ENCODE measurements at places on chromosomes 6 and 20. TPM values are rescaled to one million over a fixed set of nuclear protein-coding genes. Genes with fewer than 3 reads are reported as not detected.

SLA2 gene
- total RNA-seq = 0.30 TPM

UBE2J1 gene
- 16.0 TPM for total RNA-seq

SLC35D3 gene
- not detected for total RNA-seq

TPX2 gene
- 2.0 TPM for total RNA-seq

ADAM33 gene
- 0.48 TPM for total RNA-seq

PEX6 gene
- total RNA-seq = 25.4 TPM

COL21A1 gene
- 0.43 TPM for total RNA-seq

VNN1 gene
- 74.8 TPM for total RNA-seq

GRCh38 chr6:22149096-22149495, 147.7 kb downstream of the PRL start:
- no peak for DNase-seq

- no peak for DNase-seq
Measured at GRCh38 chr6:9799582-9799981, 615.3 kb downstream of the TFAP2A start.

DNA sequence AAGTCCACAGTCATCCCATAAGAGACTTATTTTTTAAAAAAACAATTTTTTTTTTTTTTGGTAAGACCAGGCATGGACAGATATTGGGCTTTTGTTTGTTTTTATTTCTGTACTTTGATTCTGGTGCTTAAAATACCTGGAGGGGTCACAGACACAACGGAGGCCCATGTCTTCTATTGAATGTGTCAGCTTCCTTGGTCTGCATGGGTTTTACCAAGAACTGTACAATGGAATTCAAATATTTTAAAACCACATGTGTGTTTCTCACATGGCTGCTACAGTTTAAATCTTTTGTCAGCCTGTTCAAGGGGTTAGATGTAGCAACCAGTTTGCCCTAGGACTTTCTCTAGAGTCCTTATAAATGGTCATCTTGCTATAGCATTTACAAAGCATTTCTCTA, 139.8 kb downstream of the SOX4 start:
- DNase-seq = no peak

- no peak for DNase-seq
Measured at GRCh38 chr6:45441851-45442453, 64.2 kb upstream of the SUPT3H start.
